K562 (cell line): ENCODE measurements at places on chromosomes 13 and 19. TPM values are rescaled to one million over a fixed set of nuclear protein-coding genes. Genes with fewer than 3 reads are reported as not detected.

GRCh38 chr19:18514800-18515682, 6.8 kb downstream of the ELL start:
- no peak for DNase-seq

GRCh38 chr19:1250437-1251260, 2.3 kb downstream of the MIDN start:
- peak; percentile 88 for DNase-seq

- DNase-seq = no peak
These were observed 1.2 kb upstream of the MCF2L start for GRCh38 chr13:112967686-112968379.

GRCh38 chr19:291561-292280, 518 bp upstream of the PLPP2 start:
- DNase-seq = peak; percentile 53

GRCh38 chr13:64041296-64041695, 2625.6 kb upstream of the PCDH20 start:
- no peak for DNase-seq

GRCh38 chr13:110197026-110197425, 109.9 kb downstream of the COL4A1 start:
- no peak for DNase-seq

DNA sequence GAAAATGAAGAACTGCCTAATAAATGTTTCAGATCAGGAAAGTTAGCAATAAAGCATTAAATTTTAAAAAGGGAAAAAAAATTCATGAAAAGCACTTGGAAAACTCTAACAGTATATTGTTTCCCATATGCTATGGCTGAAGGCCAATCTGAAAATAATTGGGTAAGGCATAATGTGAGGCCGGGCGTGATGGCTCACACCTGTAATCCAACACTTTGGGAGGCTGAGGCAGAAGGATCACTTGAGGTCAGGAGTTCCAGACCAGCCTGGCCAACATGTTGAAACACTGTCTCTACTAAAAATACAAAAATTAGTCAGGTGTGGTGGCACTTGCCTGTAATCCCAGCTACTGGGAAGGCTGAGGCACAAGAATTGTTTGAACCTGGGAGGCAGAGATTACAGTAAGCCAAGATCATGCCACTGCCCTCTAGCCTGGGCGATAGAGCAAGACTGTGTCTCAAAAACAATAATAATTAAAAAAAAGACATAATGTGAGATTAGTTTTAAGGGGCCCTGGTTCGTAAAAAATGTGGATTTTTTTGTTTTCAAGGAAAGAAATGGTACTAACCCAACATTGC, 15.2 kb downstream of the INTS6 start:
- no peak for DNase-seq

DNA sequence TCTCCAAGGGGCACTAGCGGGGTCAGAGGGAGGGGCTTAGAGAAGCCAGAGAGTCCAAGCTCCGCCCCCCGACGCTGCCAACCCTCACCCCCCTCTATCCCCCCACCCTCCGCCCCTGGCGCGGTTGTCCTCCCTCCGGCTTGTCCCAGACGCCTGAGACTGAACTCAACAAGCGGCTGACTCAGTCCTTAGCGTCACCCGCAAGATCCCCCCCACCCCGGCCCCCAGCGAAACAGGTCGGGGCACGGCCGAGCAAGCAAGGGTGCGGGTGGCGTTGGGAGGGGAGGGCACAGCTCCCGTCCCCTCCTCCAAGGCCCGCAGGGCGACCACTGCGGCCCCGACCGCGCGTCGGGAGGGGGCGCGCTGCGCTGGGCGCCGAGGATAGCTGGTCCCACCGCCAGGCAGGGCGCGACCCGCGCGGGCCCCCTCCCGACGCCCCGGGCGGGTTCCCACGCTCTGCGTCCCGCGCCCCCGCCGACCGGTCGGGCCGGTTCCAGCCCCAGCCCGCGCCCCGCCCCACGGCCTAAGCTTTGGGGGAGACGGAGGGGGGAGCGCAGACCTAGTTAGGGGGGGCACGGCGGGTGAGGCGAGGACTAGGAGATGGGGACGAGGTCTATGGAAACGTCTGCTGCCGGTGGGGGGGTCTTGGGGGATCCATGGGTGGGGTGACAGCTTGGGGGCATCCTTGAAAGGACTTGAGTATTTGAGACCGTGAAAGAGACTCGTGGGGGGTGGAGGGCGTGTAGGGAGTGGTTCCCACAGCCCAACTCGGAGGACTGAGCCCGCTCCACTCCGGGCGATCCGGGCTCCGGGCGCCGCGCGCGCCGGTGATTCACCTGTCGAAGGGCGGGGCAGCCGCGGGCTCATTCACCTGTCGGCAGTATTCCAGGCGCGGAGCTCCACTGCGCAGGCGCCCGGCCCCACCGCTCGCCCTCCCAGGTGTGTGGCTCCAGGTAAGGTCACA, 5.1 kb downstream of the NOTCH3 start:
- no peak for DNase-seq

DNA sequence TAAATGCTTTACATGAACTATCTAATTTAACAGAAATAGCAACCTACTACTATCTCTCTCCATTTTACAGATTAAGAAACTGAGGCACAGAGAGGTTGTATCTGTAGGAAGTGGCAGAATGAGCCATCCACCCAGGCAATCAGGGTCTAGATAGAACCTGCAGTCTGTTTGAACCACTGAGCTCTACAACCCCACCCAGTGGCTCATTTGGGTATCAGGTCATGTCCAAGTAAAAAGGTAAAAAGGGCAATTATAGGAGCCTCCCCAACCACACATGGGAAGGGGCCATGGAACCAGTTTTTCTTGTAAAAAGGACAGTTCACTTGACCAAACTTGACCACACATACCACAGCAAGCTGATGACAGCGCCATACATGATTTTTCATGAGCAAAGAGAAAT, 92.9 kb upstream of the SGCG start:
- DNase-seq = peak; percentile 50

GRCh38 chr13:21060338-21061028, 903 bp downstream of the LATS2 start:
- no peak for DNase-seq

GRCh38 chr13:28890712-28891111, 70.6 kb downstream of the MTUS2 start:
- DNase-seq = no peak

DNA sequence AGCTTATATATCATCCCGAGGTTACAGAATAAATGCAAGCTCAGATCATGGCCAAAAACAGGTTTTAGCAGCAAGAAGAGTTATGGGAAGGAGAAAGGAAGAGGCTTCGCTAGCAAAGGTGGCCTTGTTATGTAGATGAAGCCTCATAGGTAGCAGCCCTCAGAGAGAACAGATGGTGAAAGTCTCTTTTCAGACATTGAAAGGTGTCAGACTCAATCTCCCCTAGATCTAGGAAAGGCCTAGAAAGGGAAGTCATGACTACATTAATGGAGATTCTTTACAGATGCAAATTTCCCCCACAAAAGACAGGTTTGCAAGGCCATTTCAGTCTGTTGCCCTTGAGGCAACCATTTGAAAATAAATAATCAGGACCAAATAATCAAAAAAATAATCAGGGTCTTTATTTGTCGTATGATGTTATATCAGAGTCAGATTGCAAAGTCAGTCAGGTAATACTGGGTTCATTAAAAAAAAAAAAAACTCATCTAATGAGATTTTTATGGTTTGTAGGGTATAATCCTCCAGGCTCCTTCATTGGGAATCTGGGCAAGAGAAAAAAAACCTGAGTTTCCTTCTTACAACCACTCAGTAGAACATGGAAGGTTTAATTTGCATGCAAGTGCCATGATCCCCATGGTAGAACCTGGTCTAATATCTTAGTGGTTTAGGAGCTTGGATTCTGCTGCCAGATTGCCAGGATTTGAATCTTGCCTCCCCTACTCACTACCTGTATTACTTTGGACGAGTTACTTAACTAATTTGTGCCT, 50.8 kb upstream of the HTR2A start:
- no peak for DNase-seq

DNA sequence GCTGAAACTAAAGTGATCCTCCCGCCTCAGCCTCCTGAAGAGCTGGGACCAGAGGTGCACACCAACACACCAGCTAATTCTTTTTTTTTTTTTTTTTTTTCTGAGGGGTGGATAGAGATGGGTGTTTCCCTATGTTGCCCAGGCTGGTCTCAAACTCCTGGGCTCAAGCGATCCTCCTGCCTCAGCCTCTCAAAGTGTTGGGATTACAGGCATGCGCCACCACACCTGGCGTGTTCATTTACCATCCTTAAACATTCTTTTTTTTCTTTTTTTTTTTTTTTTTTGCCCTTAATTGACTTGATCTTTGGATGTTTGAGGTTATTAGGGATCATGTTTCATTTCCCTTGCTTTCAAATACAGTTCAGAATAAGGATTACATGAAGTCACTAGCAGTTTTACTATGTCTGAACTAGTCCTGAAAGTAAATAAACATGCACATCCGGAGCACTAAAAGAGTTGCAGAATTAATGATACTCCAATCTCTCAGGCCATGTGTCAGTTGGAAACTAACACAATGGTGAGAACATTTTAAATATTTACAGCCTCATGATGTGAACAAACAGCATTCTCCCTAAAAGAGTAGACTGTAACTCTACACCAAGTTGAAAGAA, 10.2 kb downstream of the UTP14C start:
- no peak for DNase-seq

GRCh38 chr19:17454576-17455071, 6.1 kb downstream of the NXNL1 start:
- DNase-seq = no peak

GRCh38 chr13:42594481-42595252, 20.7 kb downstream of the TNFSF11 start:
- peak; percentile 51 for DNase-seq

The KIRREL2 gene
- 0.09 and 0.16 TPM in 2 replicates for total RNA-seq

The CRLF1 gene
- 3.3 and 5.6 TPM in 2 replicates for total RNA-seq

The SYT3 gene
- total RNA-seq = 1.7 and 2.0 TPM in 2 replicates

The EDNRB gene
- 0.04 and 0.36 TPM in 2 replicates for total RNA-seq

The IZUMO2 gene
- not detected in 2 replicates for total RNA-seq
